Activated CD4-positive, alpha-beta T cell treated with anti-CD3 and anti-CD28 coated beads, Interleukin-2, amount 50 U/mL, for 24 hours (primary cell): ENCODE measurements at places on chromosomes 7 and 10.

GRCh38 chr10:74910241-74910975 is 84.0 kb downstream of the KAT6B start:
- DNase-seq = no peak

DNA sequence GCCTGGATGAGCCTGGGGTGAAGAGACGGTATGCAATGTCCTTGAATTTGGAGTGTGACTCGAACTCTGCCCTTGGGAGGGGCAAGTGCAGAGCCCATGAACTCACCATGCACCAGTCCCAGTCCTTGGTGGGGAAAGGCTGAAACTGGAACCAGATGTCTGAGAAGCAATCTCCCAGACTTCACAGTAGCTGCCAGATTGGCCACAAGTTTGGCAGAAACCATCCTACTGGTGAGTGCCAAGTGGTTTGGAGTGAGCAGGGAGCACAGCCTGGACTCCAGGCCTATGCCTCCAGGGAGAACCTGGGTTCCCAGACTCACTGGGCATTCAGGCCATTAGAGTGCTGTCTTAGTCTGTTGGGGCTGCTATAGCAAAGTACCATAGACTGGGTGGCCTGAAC is 99.6 kb upstream of the LYZL1 start:
- no peak for DNase-seq

DNA sequence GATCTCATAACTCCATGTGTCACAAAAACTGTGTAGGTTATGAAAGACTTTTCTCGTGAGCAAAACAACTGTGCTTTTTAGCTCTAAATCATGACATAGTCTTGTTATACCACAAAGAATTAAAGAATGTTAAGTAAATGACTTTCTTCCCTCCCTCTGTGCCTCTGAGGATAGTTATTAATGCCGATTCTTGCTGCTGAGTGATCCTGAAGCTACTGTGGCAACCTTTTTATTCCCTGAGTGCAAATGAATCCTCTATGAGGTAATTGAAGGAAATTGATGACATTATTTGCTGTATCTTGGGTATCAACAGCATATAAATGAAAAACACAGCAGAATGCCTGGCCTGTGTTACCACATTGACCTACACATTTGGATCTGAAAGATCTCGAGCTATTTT is 142.2 kb upstream of the HDAC9 start:
- no peak for DNase-seq

DNA sequence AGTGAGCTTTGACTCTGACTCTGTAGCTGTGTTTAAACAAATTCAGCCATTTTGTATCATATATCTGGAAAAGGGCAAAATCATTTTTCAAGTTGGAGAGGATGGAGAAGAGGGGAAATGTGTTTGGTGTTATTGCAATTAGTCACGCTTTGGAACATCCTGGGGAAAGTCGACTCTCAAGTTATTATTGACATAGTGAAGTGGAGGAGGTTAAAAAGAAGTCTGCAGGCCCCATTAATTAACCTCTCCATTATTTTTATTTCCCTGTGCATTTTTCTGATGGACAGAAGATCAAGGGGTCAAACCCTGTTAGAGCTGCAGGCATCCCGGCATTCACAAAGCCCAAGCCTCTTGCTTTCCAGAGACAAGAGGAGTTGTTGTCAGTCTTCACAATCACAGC is 132.6 kb downstream of the TEX36 start:
- no peak for DNase-seq

GRCh38 chr10:50334273-50334672 is 83.0 kb upstream of the ASAH2 start:
- DNase-seq = no peak
